Stimulated activated naive CD4-positive, alpha-beta T cell (primary cell): ENCODE measurements at places on chromosomes 7 and 10.

DNA sequence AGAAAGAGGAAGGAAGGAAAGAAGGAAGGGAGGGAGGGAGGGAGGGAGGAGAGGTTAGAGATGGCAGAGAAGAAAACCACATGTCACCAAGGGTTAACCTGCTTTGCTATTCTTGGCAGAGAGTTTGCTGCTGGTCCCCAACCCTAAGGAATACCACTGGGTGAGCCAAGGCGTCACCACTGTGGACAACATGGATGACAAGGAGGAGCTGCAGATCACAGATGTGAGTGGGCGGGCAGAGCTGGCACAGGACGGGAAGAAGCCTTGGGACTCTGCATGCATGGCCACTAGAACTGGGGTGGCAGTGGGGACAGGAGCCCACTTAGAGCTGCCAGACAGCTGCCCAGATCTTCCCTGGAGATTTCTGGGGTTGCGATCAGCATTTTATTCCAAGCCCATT, 17.2 kb upstream of the MYH16 start:
- no peak for DNase-seq

DNA sequence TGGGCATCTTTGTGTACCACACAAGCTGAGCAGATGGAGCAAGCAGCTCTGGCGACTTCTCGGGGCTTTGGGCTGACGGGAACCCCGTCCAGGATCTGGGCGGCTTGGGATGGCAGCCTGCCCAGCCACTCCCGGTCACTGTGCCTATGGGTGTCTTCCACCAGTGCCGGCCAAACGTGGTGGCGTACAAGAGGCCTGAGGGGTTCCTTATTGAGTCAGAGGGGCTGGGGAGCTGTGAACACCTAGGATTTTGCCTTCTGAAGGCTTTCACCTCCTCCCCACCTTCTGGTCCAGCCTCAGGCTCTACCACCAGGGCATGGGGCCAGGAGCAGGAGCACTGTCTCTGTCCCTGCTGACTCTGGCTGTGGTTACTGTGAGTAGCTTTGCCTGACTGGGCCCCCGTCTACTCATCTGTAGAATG, 71.8 kb upstream of the PPIF start:
- no peak for DNase-seq

DNA sequence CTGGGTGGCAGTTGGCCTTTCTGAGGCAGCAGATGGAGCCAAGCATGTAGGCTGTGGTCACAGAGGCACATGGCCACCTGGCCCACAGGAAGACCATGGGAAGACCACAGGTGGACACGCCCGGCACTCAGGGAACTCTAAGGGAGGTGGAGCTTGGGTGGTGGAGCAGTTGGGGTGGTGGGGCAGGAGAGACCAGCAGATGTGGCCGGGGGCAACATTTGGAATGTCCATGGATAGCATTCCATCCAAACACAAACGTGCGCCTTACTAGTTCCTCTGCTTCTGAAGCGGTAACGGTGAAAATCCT, 290.9 kb downstream of the PTPRN2 start:
- no peak for DNase-seq

DNA sequence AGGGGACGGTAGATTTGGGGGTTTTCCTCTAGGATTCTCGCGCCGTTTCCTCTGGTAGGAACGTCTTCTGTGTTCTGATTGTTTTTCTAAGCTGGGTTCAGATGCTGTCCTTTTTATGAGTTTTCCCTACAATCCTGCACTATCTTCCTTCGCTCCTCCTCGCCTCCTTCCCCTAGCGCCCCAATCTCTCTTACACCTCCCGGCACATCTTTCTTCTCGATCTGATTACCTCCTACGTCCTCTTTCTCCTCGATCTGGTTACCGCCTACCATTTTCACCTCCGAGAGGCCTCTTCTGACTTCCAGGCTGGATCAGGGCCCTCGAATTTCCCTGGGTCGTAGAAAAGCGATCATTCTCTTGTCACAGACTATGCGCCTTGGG, 413 bp downstream of the BUD31 start:
- peak; percentile 65 for DNase-seq

DNA sequence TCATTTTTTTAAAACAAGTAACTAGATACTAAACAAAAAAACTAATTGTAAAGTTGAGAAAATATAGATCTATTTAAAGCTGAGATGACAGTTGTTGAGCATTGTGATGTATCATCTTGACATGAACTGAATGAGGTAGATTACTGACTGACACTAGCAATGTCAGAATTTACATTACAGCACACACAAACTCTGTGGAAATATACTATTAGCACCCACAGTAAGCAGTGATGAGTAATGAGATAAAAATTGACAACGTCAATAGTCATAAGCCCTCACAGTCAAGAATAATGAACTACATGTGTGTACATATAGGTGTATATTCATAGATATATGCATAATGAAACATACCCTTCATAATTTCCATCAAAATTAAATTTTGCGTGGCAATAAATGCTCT, 368.4 kb downstream of the TFEC start:
- DNase-seq: no peak

DNA sequence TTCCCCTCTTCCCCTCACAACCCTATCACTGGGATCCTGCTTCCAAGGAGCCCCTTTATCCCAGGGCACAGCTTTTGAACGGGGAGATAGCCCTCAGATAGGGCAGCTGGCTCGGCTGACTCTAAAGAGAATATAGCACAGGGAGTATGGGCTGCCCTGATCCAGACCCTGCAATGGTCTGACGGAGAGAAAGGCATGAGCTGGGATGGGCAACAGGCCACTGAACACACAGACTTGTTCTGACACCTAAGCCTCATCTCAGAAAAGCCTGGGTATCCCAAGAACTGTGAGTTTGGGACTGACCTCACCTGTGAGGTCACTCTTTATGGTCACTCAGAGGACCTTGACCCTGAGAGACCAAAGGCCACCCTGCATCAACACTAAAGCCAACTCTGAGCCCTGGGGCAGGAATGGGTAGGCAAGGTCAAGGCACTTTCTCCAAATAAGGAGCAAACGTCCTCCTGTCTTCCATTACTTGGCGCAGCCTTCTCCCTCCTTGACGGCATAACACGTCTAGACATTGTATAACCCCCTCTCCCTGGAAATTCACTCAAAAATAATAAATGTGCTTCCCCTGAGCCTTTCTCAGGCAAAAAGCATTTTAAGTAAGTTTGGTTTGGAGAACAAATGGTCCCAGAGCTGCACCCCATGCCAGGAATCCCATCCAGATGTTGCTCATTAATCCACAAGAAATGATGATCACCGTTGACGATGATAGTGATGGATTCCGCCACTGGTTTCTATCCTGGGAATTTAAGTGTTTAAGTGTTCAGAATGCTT, 8.2 kb upstream of the LRRC18 start:
- no peak for DNase-seq

- no peak for DNase-seq
These were observed 329 bp downstream of the NOLC1 start for GRCh38 chr10:102152545-102152890.

- no peak for DNase-seq
These were observed 156.6 kb downstream of the CCDC3 start for GRCh38 chr10:12844811-12845483.

DNA sequence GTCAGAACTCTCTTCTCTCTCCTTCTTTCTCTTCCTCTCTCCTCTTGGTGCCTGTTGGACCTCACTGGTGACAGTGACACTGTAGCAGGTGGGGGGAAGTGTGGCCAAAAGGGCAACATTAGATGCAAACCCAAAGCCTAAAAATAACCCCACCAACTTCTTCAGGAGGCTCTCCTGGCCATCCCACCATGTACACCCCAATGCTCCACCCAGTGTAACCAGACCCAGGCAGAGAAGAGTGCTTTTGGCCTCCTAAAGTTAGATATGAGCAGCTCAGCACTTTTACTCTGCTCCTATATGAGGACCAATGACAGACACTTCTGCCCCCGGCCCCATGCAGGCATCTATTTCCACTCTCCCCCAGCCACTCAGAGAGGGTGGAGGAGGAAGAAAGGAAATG, 5.5 kb downstream of the MYOZ1 start:
- no peak for DNase-seq

DNA sequence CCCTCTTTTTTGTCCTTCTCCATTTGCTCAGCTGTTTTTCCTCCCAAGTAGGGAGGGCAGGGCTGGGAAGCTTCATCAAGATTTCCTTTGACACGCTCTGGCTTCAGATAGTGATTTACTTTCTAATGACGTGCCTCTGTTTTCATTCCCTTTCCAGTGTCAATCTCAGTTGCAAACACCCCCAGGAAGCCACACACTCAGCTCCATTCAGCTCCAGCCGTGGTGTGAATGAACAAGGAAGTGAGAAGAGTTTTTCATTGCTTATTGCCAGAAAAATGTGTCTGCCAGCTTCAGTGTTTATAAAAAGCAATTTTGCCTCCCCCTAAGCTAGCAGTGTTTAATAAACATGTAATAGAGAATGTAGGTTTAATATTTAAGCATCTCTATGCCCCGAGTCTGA, 108.7 kb upstream of the DPP6 start:
- no peak for DNase-seq

GRCh38 chr7:134452419-134452838, 6.5 kb downstream of the AKR1B1 start:
- no peak for DNase-seq

- DNase-seq: no peak
These were observed 827.4 kb upstream of the PHF14 start for GRCh38 chr7:10146271-10146670.

GRCh38 chr10:90642136-90642535, 215.7 kb downstream of the HTR7 start:
- no peak for DNase-seq

DNA sequence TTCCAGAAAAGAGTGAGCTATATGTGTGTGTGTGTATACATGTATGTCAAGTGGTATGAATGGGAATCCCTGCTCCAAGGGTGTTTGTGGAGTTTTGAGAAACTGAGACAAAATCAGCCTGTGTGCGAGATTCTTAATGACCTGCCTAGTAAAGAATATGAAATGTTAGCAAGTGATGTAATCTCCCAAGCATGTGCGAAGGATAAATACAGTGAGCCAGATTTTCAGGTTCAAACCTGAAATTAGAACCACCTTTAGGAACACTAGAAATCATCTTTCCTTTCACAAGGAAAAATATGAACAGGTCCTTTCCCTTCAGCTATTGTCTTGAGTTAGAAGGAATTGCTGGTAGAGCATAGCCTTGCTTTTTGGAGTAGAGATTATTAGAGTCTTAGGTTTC, 457.6 kb downstream of the LRMDA start:
- DNase-seq: no peak

GRCh38 chr10:79079054-79079397, 10.3 kb downstream of the ZMIZ1 start:
- no peak for DNase-seq

DNA sequence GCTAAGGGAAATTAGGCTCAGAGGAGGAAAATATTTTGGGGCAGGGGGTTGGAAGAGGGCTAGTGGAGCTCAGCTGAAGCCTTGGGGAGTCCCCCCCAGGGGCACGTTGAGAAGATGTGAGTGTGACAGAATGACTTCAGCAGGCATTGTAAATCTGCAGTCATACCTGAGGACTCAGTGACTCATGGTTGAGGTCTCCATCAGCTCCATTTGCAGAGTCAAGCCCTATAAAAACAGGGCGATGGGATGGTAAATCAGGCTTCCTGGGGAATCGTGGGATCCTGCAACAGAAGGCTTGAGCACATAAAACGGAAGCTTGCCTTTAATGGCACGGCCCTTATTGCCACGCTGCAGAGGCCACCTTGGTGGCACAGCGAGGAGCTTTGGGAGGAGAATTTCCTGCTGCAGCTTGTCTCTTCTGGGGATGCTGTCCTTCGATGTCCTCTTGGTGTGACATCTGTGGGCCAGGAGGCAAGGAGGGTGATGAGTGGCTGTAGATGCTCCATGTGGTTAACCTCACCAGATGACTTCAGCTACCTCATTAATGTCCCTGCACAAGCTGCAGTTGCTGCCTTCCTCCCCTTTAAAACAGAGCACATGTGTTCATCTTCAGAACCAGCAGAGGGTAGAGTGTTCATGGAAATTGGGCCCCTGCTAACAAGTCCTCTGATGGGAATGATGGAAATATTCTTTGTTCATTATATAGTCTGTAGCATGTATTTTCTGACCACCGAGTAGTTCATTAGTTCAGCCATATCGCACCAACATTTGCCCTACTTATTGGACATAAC, 285.9 kb downstream of the LRMDA start:
- DNase-seq: no peak

DNA sequence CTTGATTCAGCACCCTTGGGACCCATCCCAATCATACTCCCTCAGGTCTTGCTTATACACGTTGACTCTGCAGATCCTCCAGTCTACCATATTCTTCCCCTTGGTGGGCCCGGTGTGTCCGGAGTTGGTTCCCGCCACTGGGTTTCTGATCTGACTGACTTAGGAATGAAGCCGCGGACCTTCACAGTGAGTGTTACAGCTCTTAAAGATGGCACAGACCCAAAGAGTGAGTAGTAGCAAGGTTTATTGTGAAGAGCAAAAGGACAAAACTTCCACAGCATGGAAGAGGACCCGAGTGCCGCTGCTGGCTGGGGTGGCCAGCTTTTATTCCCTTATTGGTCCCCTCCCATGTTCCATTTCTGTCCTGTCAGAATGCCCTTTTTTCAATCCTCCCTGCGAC, 5.9 kb upstream of the GDF10 start:
- DNase-seq: no peak

GRCh38 chr10:44821290-44821689, 89.8 kb upstream of the TMEM72 start:
- DNase-seq: no peak

- DNase-seq: no peak
These were observed 143.8 kb upstream of the PCLO start for GRCh38 chr7:83306502-83306901.

- no peak for DNase-seq
These were observed 1005.8 kb upstream of the C7orf33 start for GRCh38 chr7:147584771-147585193.

GRCh38 chr10:34581801-34582532, 233.1 kb downstream of the PARD3 start:
- DNase-seq: no peak
